ENCODE measurements at places on chromosomes 1 and 21.

GRCh38 chr1:181089676-181090544 lies 1.4 kb downstream of the IER5 start:
- DNase-seq, result peak; percentile 81

DNA sequence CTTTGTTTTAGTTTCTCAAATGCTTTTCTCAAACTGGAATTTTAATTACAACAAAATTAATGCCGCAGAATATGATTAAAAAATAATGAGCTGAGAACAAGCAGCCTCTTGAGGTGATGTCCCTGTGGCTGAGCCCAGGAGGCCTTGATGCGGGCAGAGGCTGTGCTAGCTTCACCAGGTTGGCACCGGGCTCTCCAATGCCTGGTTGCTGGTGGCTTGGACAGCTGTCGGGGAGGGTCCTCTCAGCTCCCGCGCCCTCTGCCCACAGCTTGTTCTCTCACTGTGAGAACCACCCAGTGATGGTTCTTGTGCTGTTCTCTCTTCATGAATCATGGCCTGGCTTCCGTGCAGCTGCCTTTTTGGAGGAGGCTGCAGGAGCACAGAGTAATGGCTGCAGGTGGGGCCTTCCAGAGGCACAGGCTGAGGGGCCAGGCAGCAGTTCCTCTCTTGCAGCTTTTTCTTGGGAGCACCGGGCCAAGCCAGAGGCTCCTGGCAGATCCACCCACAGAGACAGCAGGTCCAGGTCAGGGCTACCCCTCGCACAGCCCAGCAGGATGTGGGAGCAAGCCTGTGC lies 156.3 kb downstream of the PCBP3 start:
- no peak for DNase-seq

- peak; percentile 15 for DNase-seq
These were observed 43.5 kb upstream of the DNAJC6 start for GRCh38 chr1:65265651-65266351.

DNA sequence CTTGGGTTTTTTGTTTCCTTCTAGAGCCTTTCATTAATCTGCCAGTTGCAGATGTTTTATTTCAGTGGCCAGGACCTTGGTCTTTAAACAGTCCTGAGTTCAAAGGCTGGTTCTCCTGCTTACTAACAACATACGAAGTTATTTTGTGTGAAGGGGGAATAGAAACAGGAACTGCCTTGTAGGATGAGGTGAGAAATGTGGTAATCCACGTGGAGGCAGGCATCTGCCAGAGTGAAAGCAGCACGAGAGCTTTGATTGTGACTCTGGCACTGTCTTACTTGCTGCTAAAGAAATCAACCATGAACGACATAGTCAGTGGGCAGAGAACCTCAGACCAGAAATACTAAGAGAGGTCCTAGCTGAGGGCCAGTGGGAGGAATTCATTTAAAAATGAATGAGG lies 30.4 kb downstream of the TMEM63A start:
- peak; percentile 24 for DNase-seq

GRCh38 chr1:18881642-18882431 lies 20.5 kb downstream of the ALDH4A1 start:
- no peak for DNase-seq

- no peak for DNase-seq
These were observed 236.1 kb downstream of the OMA1 start for GRCh38 chr1:58310469-58310868.
